Liver (tissue), 10 donors: ENCODE measurements at places on chromosomes 5 and 9.

- no peak for DNase-seq
Measured at GRCh38 chr5:138271281-138271680, 3.1 kb downstream of the GFRA3 start.

DNA sequence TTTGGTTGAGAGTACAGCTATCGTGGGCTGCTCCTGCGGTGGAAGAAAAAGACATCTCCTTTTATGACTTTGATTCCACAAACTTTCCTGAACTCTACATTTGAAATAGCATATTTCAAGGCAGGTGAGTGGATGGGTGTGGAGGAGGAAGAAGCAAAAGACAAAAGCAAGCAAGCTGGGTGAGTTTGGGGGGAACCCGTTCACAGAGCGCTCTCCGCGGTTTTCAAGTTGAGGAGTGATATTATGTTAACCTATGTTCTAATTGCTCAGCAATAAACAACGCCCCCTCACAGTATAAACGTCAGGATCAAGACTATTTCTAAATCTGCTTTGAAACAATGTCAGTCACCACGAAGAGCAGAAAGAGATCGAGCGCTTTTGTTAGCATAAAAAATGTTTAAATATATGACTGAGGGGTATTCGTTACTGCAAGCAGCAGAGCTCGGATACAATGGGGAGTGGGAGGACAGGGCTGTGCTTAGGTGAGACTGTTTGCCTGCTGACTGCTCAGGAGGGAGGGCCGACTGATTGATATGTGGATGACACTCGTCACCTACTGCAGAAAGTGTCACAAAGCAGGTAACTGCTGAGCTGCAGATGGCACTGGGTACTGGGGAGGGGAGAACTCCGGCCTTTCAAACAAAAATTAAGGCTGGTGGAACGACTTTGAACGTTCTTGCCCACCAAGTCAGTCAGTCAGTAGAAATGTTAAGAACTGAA, 236.5 kb downstream of the DRD1 start:
- no peak for DNase-seq

DNA sequence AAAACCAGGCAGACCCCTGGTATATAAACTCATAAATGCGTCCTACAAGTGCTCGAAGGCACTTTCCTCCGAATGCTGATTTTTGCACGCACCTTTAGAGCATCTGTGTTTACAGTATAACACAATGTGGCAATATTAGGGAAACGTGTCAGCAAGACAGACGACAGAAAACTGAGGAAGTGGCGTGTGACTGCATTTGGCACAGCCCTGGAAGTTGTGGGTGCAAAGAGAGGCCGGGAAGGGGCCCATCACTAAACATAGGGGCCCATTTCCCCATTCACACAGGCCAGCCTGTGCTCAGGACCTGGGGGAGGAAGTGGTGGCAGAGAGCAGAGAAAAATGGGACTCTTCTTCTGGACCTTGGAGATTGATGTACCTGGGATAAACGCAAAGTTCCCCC, 48.2 kb downstream of the RASGEF1C start:
- DNase-seq, result no peak

DNA sequence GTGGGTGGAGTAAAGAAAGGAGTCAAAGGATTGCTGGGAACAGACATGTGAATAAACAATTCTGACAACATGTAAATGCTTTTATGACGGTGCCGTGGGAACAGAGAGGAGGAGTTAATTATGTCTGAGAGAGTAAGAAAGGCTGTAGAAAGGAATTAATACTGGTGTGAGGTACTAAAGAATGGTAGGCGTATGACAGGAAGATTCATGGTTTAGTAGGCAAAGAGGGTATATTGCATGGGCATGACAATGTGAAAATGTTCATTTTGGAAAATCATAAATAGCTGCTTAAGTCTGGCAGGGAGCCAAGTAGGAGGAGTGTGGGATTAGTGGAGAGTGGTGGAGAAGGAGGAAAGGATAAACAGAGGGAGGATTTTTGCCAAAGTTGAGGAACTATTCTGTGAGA, 19.7 kb downstream of the NAA35 start:
- no peak for DNase-seq

DNA sequence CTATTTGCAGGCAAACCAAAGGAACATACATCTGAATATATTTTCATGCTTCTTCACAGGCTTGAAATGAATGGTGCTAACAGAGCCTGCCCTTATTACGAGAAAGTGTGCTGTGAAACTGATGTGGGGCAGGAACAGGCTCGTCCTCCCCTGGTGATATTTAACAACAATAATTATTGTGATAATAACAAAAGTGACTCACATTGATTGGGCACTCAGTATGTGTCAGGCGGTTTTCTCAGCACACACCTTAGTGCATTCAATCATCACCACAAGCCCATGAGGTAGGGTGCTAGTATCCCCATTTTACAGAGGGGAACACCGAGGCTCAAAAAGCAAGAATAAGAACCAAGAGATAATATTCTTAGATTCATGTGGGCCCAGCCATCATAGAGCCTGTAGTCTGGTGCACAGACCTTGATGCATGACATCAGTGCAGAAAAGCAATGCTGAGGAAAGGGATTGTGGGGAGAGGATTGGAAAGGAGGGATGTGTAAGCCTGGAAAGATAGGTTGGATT, 18.1 kb upstream of the BOD1 start:
- no peak for DNase-seq
